Skin of body (tissue), 3 donors: ENCODE measurements at places on chromosomes 4 and X. TPM values are rescaled to one million over a fixed set of nuclear protein-coding genes. Genes with fewer than 3 reads are reported as not detected.

DNA sequence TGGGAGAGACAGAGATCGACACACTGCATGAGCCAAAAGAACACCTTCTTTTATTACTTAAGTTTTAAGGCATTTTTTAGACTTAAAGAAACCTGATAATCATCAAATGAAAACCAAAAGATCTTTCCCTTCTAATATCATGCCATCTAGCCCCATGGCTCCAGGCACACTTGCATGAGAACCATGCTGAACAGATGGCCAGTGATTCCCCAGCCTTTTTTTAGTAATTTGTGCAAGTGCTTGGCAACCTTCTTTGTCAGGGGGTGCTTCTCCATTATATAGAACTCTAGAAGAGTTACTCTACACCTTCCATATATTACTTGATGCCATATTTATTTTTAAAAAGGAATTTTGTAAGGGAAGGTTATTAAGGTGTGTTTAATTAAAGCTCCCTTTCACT, 182.2 kb upstream of the TEX13C start:
- no peak for DNase-seq

DNA sequence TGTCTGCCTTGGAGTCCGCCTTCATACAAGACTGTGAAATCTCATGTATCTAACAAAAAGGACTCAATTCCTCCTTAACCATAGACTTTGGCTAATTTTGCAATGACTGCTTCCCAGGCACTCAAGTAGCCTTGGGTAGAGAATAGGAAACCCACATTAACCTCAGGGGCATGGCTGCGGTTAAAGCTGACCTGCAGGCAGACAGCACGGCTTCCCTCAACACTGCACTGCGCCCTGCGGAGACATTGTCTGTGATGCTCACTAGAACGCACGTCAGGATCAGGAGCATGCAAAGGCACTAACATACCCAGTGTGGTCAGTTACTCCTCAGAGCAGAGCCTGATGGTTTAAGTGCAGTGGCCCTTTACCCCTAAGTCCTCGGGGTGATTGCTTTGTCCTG, 10.3 kb upstream of the GPR143 start:
- no peak for DNase-seq

DNA sequence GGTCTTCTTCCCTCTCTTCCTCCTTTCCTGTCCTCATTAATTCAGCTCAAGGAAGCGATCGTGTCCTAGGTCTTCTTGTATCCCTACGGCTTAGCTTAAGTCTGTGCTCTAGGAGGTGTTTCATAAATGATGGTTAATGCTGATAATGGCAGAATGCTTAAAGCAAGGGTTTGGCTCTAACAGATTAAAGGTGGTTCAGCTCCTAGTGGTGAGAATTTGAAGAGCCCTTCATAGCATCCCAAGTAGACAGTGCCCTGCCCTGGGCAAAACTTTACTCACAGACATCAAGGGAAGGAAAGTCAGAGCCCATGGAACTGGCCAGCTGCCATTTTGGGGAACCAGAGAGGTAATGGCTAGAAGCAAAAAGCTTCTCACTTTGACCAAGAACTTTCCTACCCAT, 47.0 kb upstream of the PGRMC1 start:
- no peak for DNase-seq

GRCh38 chr4:22802876-22803275, 110.1 kb downstream of the GBA3 start:
- DNase-seq, result peak; percentile 95

DNA sequence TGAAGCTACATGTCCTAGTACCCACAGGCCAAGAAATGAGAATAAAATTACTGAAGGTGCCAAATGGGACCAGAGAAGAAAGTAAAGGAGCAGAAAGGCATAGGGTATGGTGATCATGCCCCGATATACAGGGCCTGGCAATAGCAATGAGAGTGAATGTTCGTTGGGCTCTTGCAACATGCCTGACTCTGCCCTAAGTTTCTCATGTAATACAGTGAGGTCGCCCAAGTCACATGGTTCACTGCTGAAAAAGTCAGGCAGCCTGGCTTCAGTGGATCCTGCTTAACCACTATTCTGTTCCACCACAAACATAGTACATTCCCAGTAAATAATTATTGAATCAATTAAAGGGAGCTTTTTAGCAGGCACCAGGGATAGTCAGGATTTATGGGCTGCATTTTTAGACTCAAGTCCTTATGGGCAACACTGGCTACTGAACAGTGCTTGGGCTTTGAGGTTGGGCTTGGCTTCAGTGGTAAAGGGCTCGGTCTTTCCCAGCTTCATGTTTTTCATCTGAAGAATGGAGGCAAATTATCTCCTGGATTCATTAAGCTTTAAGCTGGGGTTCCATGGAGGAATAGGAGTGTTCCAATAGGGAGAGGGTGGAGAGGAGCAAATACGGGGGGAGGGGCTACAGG, 67.1 kb upstream of the ZNF518B start:
- no peak for DNase-seq

- DNase-seq, result no peak
Measured at GRCh38 chr4:140499391-140499790, 1.3 kb upstream of the MGAT4D start.

GRCh38 chr4:7892212-7893019, 47.2 kb downstream of the AFAP1 start:
- no peak for DNase-seq

DNA sequence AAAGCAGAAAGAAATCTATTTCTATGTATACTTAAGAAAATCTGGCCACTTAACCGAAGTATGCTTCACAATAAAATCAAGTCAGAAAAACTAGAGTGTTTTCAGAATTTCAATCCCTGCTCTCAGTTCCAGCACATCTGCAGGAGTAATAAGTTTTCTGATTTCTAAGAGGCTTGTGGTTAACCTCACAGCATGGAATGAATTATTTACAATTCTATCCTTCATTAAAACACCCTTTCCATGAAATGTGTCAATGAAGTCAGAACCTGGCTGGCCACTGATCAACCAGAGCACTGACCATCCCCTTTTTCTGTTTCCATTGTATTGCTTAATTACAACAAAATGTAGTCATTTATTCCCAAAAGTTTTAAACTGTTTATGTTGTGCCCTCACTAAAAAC, 781.4 kb upstream of the INTU start:
- peak; percentile 40 for DNase-seq

- DNase-seq, result no peak
Measured at GRCh38 chrX:132718431-132718958, 229.7 kb upstream of the MBNL3 start.

DNA sequence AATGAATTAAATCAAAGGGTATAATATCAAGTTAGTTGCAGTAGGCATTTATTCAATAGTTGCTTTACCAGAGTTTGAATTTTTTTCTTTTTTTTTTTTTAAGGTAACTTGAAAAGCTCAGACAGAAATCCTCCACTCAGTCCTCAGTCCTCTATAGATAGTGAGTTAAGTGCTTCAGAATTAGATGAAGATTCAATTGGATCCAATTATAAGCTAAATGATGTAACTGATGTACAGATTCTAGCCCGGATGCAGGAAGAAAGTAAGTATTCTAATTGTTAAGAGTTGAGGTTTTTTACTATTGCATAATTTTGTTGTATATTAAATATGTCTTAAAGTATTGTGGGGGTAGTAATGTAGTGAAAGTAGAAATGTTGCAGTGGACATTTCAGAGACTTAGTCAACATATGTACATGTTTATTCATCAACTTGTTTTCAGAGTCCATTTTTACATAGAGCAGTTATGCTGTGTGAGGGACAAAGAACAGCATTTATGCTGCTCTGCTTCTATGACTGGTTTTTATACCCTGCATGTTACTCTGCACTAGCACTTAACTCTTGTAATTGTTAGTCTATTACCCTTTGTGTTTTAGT, 38.4 kb downstream of the SLAIN2 start:
- DNase-seq, result no peak

GRCh38 chr4:128527946-128528576, 240.4 kb upstream of the PGRMC2 start:
- DNase-seq, result no peak

DNA sequence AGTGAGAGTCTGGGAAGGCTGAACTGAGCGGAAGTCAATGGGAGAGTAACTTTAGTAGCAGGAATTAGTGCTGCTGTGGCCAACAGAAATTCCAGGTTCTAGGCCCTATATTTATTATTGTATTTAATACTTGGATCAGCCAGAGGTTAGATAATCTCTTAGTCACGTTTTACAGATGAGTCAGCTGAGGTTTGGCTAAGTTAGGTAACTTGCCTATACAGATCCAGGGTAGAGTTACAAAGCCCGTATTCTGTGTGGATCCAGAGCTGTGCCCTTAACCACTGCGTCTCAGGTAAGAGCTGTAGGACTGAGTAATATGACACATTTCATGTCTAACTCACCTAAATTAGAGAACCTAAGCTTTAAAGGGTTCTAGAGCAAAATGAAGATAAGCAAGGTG, 20.5 kb downstream of the PSMD10 start:
- DNase-seq, result no peak

- DNase-seq, result no peak
Measured at GRCh38 chr4:74499986-74500781, 55.2 kb downstream of the AREG start.

- no peak for DNase-seq
Measured at GRCh38 chr4:80424225-80424581, 88.7 kb downstream of the CFAP299 start.

DNA sequence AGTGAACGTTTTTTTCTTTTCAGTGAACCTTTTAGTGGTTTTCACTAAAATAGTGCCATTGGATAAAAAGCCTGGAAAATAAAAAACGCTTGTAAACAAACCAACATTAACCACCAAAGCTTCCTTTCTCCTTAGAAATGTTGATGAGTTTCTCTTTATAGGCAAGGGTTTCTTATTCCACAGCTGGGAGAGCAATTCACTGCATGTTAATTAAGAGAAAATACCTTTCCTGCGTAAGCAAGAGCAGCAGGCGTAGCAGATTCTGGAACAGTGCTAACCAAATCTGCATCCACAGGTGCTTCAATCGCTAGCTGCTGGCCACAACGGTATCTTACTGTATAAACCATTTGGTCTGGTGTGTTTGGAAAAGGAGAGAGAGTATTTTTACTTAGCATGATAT, 13.3 kb upstream of the AASDH start:
- DNase-seq, result no peak

- no peak for DNase-seq
Measured at GRCh38 chr4:138298866-138299265, 56.7 kb upstream of the SLC7A11 start.

GRCh38 chr4:38132843-38133662, 172.9 kb downstream of the PTTG2 start:
- no peak for DNase-seq

DNA sequence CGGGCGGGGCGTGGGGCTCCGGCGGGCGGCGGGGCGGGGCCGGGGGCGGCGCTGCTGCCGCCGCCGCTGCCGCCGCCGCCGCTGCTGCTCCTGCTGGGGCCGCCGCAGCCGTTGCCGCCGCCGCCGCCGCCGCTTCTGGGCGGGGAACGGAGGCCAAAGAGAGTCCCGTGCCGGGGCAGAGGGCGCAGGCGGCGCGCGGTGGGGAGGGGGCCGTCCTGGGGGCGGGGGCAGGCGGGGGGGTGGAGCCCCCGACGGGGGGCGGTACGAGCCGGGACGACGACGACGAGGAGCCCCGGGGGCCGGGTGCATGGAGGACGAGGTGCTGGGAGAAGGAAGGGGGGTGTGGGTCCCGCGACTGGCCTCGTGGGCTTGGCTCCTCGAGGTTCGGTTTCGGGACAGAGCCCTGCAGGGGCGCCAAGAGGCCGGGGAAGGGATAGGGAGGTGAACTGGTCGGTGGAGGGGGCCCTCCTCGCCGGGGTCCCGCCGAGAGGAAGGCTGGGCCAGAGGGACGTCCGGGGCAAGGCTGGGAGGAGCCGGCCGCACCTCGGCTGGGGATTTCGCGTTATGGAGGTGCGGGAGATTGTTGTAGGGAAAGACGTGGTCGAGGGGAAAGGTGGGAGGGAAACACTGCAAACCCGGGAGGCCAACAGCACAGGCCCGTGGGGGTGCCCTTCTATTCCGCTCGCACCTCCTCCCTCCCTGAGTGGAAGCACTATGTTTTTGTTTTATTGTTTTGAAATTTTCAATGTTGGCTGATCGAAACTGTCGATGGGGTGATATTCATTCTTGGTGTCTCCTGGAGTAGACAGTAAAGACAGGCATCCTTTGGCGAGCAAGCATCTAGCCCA, 1.9 kb downstream of the BCORL1 start:
- no peak for DNase-seq

- DNase-seq, result no peak
Measured at GRCh38 chr4:102493794-102494193, 7.4 kb upstream of the NFKB1 start.

- DNase-seq, result no peak
Measured at GRCh38 chr4:181281451-181281850, 961.8 kb upstream of the TENM3 start.

DNA sequence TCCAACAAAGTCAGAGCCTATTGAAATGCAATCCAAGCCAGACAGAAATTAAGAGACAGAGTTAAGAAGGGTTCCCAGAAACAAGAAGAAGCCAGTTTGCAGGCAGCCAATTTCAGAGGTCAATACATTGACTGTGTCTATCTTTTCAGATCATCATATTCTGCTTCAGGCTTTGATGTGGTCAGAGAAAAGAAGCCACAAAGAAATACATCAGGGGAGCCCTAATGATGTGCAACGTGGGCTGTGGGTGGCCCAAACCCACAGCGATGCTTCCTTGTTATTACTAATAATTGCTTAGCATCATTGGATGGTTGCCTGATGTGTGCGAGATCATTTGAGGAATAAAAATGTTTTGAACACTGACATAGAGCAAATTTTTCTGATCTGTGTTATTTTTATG, 99.0 kb upstream of the DUSP21 start:
- no peak for DNase-seq

- no peak for DNase-seq
Measured at GRCh38 chr4:162274354-162274753, 110.6 kb upstream of the FSTL5 start.

DNA sequence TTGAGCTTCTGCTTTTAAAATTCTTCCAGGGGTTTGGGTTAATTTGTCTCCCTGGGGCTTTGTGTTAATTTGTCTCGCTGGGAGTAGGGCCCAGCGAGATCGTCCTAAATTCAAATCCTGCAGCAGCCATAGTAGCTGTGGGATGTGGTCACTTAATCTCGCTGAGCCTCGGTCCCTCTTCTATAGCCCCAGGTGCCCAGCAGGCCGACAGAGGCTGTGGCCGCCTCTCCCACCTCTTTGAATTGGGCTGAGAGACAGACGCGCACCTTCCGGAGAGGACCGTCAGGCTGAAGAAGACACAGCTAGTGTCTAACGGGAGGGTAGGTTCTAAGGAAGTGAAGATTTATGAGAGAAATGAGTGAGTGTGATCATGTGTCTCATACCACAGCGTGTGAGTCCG, 15.7 kb upstream of the WFS1 start:
- no peak for DNase-seq

- no peak for DNase-seq
Measured at GRCh38 chr4:23923141-23923540, 33.3 kb upstream of the PPARGC1A start.

USP51 gene
- 3.1 TPM for total RNA-seq

ADGRL3 gene
- 55.9 TPM for total RNA-seq

GAGE1 gene
- total RNA-seq, result not detected

NUDT11 gene
- 7.3 TPM for total RNA-seq

EXOC1L gene
- total RNA-seq, result not detected

CACNA1F gene
- total RNA-seq, result 0.10 TPM

NAA10 gene
- total RNA-seq, result 25.9 TPM

CXorf49 gene
- total RNA-seq, result not detected

FREM3 gene
- total RNA-seq, result 0.10 TPM

OPRPN gene
- total RNA-seq, result not detected

IL2 gene
- total RNA-seq, result not detected

CFAP47 gene
- total RNA-seq, result 0.10 TPM
